ENCODE measurements at places on chromosomes 3 and 15. TPM values are rescaled to one million over a fixed set of nuclear protein-coding genes. Genes with fewer than 3 reads are reported as not detected.

- DNase-seq: no peak
These were observed 29.1 kb upstream of the SRP14 start for GRCh38 chr15:40067921-40068624.

- no peak for DNase-seq
These were observed 272.9 kb upstream of the BCHE start for GRCh38 chr3:166110102-166110501.

- no peak for DNase-seq
These were observed 36.9 kb downstream of the PCOLCE2 start for GRCh38 chr3:142852009-142852408.

GRCh38 chr15:73897441-73898261 lies 24.3 kb downstream of the TBC1D21 start:
- DNase-seq: no peak

DNA sequence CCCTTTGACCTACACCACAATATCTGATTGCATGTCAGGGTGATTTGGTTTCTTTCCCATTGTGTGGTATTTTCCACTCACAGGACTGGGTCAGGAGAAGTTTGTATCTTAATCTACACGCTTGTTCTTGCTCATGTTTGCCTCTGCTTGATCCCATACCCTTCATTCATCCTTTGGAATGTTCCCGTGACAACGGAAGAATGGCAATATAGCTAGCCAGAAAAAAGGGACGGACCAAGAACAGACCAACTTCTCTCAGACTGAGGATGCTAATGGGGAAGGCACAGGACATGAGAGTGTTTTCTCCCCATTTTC lies 7.8 kb upstream of the THSD4 start:
- no peak for DNase-seq

- DNase-seq: no peak
These were observed 56.4 kb downstream of the IQSEC1 start for GRCh38 chr3:13016721-13017255.

GRCh38 chr3:191352014-191352413 lies 21.7 kb upstream of the UTS2B start:
- DNase-seq: no peak

DNA sequence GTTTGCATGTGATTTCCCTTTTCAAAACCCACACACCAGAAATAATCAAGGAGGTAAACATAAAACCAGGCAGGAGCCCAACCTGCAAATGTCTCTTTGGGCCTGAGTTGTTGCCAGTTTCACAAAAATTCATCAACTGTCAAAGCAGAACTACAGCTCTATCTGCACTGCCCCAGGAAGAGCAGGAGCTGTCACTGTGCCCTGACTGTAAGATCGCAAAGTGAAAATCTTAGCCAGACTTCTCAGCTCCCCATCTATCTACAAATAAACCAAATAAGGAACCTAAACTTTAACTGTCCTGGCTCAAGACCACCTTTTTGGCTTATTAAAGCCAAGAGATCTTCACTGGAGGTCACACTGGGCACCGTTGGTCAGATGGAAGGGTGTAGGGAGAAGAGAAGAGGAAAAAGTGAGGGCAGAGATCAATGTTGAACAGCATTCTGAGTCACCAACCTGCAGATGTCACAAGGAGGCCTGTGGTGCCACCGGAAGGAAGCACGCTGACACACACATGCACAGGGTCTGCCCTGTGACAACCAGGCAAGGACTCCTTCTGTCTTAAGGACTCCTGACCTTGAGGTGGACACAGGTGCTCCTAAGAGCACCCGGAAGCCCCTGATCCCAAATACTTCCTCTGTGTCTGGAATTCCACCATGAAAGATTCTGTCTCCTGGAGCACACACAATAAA lies 58.7 kb downstream of the RPN1 start:
- no peak for DNase-seq

DNA sequence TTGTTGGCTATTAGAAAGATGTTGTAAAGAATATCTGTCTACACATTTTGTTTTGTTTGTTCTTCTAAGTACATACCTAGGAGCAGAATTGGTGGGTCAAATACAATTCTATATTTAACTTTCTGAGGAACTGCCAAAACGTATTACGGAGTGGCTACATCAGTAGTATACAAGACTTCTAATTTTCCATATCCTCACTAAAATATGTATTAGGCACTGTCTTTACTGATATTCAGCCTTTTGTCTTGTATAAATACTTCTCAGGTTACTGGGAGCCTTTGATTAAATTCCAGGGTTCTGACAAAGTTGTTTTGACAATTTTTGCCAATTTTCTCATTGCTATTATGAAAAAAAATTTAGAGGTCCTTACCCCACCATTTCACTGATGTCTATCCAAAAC lies 146.7 kb downstream of the NR2E3 start:
- DNase-seq: no peak

MUSTN1 gene
- 1.8 TPM for polyA plus RNA-seq

C15orf62 gene
- 0.43 TPM for polyA plus RNA-seq

FRMD4B gene
- 7.3 TPM for polyA plus RNA-seq

LRRC15 gene
- 0.05 TPM for polyA plus RNA-seq

CDHR4 gene
- polyA plus RNA-seq: not detected

REC114 gene
- polyA plus RNA-seq: not detected

CHRFAM7A gene
- not detected for polyA plus RNA-seq

CACNA2D2 gene
- polyA plus RNA-seq: 0.14 TPM

WDR93 gene
- not detected for polyA plus RNA-seq

CX3CR1 gene
- 0.66 TPM for polyA plus RNA-seq

Measured in liver (tissue), 10 donors.